Panc1 (cell line): ENCODE measurements at places on chromosomes 5 and 9.

DNA sequence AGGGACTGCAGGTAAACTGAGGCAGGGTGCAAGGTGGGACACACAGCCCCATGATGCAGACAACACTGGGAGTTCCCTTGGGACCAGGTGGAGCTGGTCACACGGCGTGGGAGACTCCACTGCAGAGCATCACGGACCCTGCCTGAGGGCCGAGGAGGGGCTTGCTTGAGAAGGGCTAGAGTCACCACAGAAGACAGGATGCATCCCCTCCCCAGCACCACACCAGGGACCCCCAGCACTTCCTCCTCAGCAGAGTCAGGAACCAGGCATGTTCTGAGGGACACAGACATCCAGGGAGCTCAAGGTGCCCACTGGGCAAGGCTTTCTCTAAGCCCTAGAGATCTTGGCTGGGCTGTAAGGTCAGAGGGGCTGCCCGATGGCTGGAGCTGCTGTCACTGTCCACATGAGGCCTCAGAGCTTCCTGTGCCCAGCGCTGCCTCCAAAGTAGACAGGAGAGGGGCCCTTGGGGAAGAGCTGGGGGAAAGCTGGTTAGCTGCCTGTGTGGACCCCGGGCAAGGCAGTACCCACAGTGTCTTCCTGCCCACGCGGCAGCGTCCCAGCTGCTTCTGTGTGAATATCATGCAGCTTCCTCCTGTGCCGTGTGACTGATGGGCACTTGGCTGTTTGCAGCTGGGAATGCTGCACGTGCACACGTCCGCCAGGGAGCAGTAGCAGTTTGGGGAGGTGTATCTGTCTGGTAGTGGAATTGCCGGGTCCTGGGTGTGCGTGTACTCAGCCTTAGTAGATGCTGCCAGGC, 176.6 kb downstream of the CACNA1B start:
- no peak for DNase-seq

DNA sequence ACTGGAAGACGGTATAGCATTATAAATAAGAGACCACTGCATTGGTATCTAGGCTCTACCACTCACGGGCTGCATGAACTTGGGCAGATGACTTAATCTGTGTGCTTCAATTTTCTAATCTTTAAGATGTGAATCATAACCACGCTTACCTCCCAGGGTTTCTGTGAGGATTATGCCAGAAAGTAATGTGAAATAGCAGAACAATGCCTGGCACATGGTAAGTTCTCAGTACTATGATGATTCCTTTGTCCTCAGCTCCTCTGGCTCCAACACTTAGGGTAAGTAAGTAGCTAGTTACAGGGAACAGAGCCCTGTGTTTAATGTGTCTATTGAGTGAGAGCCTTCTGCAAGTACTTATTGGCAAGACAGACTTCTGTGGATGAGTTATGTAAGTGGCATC, 31.1 kb downstream of the POU4F3 start:
- DNase-seq: no peak

DNA sequence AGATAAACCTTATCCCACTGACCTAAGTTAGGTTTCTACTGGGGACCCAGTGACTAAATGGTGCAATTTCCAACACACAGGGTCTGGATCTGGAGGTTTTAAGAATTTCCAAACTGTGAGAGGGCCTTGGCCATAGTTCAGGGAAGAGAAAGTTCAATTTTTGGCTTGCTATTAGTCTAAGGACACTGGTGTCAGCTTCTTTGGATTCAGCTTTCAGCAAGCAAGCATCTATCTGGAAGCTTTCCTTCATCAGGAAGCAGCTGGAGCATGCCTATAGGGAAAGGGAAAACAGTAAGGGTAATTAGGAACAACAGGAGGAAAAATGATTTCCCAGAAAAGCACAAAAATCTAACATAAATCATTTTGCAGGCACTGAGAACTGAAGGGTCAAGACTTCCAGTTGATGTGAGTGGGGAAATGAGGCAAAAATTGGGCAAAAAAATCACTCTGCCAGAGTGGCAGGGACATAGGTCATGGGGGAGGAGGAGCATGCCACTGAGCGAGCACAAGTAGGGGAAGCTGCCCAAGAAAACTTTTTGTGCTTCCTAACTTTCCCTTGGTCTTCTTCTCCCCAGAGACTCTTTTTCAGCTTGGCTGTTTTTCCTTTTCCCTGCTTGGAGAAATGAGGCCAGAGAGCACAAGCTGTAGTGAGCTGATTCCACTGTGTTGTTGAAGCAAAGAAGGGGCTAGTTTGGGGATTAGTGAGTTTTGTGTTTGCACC, 299.6 kb downstream of the FGF10 start:
- no peak for DNase-seq

- no peak for DNase-seq
Measured at GRCh38 chr5:15283076-15283475, 216.9 kb upstream of the FBXL7 start.

DNA sequence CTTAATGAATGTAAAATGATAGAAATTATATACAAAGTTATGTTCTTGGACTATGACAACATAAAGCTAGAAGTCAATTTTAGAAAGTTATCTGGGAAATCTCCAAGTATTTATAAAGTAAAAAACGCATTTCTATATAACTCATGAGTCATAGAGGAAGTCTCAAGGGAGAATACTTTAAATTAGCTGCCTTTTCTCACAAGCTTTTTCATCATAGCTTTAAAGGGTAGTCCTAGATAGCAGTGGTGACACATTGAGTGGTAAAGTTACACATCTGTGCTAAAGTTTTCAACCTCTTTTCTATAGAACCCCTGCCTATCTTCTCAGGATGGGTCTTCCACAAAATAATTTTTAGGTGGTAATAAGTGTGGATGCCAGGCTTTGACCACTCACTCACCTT, 598.3 kb upstream of the FAM174A start:
- DNase-seq: no peak

- DNase-seq: no peak
Measured at GRCh38 chr5:159050316-159051143, 49.2 kb downstream of the EBF1 start.
